ENCODE measurements at places on chromosomes 7 and 10.

GRCh38 chr7:105876964-105877601 is 684 bp upstream of the ATXN7L1 start:
- DNase-seq, result peak; percentile 42

- DNase-seq, result peak; percentile 51
Measured at GRCh38 chr7:1413936-1414639, 45.2 kb downstream of the MICALL2 start.

DNA sequence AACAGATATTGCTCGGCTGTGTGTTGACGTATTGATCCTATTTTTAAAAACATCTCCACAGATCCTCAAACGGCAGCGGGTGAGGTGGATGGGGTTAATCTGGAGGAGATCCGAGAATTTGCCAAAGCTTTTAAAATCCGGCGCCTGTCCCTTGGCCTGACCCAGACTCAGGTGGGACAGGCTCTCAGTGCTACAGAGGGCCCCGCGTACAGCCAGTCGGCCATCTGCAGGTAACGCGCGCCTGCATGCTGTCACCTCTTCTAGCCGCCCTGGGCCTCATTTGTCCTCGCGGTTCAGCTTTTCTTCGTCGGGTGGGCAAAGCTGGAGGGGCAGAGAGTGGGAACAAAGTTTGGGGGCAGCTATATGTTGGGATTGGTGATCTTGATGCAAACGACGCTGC is 105.7 kb upstream of the YAE1 start:
- no peak for DNase-seq

DNA sequence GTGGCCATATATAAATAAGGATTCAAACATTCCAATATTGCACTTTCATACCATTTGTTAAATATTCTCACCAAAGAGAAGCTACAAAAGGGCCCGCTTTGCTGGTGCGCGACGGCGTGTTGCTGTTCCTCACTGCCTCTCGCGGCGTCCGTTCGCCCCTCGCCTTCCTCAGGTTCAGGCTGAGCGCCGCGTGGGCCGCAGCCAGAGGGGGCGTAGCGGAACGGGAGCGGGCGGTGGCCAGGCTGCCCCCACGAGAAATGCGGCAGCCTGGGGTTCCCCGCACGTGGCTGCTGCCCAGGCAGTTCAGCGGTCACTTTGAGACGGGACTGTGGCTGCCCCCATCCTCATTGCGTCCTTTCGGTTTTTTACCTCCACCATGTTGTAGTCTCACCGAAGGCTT is 67.3 kb upstream of the VWDE start:
- DNase-seq, result no peak

- peak; percentile 31 for DNase-seq
Measured at GRCh38 chr10:127228195-127228787, 31.9 kb upstream of the INSYN2A start.

- DNase-seq, result no peak
Measured at GRCh38 chr7:101933688-101934121, 116.3 kb downstream of the CUX1 start.

- DNase-seq, result no peak
Measured at GRCh38 chr7:120658516-120658915, 199.4 kb downstream of the TSPAN12 start.

DNA sequence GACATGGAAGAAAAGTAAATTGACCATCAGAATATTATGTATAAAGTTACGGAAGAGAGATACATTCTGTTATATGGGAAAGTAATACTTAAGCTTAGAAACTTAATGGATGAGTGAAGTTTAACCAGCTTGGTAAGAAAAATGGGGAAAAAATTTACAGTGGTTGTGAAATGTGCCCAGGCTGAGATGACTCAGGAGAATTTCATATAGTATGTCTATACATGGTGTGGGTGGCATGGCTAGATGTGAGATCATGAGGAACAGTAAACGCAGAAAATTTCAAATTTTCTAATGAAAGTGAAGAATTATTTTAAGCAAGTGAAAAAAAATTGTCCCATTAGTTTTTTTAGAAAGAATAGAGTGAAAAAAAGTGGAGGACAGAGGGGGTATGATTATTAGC is 552.5 kb upstream of the SORCS1 start:
- DNase-seq, result no peak

DNA sequence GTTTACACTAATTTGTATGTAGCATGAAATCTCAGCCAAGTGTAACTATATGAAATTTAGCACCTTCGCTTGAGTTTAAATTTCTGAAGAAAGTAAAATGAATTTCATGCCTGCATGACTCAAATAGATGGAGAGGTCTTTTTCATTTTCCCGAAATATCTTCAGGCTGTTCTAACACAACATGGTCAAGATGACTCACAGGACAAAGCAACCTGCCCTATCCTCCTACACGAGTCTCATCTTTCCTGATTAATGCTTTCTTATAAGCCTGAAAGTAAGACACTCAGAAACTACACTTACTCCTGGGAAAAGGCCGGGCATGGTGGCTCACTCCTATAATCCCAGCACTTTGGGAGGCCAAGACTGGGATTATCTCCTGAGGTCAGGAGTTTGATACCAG is 41.2 kb downstream of the CH25H start:
- no peak for DNase-seq

DNA sequence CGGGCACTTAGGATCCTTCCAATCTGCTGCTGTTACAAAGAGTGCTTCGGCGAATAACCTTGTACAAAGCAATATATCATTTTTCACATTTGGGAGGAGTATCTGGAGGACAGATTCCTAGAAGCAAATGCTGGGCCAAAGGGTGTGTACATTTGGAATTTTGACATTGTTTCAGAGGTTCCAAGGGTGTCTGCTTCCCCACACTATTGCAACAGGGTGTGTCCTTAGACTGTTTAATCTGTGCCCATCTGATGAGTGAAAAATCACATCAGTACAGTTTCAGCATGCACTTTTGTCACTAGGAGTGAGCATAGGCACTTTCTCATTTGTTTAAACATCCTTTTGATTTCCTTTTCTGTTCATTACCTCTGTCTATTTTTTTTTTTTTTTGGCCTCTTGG is 8.6 kb upstream of the ELFN1 start:
- peak; percentile 7 for DNase-seq

DNA sequence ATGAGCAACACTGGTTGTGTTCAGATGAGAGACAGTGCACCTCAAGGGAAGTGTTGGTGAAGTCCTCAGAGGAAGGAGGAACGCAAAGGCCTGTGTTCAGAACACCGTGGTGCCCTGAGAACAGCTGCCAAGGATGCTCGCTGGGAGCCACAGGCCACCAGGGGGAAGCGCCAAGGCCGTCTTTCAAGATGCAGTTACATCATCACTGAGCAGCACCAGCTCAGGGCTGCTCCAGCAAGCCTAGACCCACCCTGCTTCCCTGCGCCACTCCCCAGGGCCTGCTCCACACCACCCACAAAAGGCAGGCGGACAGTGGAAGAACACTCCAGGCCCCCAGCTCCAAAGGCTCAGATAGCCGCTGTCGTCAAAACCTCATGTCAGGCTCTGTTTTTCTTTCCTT is 378.8 kb downstream of the DPP6 start:
- DNase-seq, result no peak

GRCh38 chr10:88004451-88004850 is 141.0 kb downstream of the PTEN start:
- DNase-seq, result no peak

- no peak for DNase-seq
Measured at GRCh38 chr7:128841171-128841690, 11.0 kb downstream of the FLNC start.

DNA sequence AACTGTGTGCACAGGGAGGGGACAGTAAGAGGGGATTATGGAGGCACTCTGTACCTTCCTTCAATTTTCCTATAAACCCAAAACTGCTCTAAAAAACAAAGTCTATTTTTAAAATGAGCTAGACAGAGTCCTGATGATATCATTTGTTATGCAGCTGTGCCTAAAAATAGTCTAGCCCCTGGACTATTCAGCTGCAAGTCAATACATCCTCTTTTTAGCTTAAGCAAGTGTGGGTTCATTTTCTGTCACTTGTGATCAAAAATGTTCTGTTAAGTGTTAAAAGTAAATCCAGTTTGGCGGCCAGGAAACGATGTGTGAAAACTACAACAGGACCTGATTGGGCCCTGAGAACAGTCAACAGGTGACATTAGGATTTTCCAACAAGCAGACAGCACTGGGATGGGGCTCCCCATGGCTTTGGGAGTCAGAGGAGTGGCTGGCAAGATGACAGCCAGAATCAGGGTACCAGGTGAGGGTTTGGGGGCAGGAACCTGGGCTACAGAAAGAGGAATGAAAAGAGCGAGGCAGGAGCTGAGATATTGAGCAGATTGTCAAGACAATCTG is 33.9 kb downstream of the FAM107B start:
- DNase-seq, result no peak

DNA sequence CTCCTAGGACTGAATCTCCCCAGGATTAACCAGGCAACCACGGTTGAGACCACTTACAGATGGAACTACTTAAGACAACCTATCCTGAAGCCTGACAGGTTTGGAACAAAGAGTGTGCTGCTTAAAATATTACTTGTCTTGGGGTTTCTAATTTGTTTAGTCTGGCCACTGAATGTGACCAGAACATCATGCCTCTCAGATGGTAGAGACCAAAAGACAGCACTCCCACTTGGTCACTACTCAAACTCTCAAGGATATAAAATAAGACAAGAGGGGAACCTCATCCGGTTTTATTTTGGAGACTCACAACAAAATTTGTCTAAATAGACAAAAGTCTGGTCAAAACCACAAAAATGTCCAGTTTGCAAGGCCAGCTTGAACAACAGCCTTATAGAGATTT is 15.3 kb downstream of the MRPL32 start:
- DNase-seq, result no peak

- no peak for DNase-seq
Measured at GRCh38 chr10:124619195-124619594, 125.0 kb downstream of the FAM53B start.

GRCh38 chr10:113350311-113351040 is 202.4 kb upstream of the HABP2 start:
- no peak for DNase-seq

DNA sequence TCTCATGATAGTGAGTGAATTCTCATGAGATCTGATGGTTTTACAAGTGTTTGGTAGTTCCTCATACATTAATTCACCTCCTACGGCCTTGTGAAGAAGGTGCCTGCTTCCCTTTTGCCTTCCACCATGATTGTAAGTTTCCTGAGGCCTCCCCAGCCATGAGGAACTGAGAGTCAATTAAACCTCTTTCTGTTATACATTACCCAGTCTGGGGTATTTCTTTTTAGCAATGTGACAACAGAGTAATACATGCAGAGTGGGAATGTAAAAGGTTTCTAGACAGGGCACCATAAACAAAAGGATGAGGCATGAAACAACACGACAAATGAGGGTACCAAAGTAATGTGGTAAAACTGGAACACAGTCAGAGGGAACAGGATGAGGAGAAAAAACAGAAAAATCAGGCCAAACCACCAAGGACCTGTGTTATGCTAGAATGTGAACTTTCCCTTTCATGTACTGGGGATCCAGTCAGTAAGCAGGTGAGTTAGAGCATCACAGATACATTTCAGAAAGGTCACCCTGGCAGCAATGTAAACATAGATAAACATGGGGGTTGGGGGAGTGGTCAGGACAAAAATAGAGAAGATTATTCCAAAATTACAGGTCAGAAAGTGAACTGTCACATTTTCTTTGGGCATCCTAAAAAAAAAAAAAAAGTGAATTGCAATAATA is 31.9 kb downstream of the ANKRD26 start:
- no peak for DNase-seq

Measured in right hindlimb (tissue), 1 donor.